ENCODE measurements at places on chromosomes 7 and 10.

DNA sequence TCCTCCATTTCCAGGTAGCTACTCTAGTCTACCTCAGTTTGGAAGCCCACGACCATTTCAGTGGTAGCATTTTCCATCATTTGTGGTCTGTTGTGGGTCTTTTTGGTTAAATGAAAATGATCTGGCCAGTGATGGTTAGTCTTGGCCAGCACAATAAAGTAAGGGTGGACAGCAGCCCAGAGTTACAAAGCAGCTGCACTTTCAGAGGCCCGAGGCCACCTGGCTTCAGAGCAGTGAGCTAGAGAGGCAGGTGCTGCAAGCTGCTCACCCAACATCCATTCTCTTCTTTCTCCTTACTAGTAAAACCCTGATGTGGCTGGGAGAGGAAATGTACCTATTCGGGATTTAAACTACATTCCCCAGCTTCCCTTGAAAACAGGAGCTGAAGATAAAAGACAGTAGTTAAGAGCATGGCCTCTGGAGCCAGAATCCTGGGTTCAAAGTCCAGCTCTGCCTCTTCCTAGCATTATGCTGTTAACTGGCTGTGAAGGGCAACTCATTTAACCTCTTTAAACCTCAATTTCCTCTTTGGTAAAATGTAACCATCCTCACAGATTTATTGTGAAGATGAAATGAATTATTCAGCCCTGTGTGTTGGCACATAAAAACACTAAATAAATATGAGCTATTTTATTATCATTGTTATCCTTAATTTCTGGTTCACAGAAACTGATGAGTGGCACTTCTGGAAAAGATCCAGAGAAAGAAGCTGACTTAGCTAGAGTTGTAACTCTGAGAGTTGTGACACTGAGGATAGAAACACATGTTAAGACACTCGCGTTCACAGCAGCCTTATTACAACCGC, 517.4 kb downstream of the PARD3 start:
- no peak for DNase-seq

GRCh38 chr7:149770728-149771636, 2.4 kb downstream of the ZNF467 start:
- no peak for DNase-seq

GRCh38 chr10:112279433-112279832, 3.8 kb upstream of the TECTB start:
- no peak for DNase-seq

DNA sequence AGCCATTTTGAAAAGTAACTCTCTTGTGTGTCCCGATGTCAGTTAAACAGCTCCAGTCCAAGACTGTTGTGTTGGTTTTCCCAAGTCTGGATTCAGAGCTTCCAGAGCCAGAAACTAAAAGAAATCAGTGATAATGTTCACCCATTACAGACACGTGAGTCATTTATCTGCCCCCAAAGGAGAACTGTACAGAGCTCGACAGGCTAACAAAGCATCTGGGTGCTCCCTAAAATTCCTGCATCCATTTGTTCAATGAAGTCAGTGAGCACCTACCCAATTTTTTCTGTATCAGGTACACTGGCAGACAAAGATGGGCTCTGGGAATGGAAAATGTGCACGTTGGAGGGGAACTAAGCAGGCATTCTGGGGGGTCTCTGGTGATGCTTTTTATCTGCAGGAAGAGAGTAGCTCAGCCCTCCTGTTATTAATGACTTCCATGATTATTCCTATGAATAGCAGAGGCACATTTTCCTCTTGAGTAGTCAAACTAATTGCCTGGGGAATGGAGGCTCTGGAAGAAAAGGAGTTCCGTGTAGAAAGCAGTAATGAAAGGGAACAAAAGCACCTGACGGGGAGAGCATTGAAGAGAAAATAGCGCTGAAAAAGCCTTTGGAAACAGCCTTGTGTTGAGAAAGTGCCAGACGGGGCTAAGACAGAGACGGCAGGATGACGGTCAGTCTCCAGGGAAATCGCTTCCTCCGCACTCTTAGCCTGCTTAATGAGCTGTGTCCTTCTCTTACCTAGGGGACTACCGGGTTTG, 75.3 kb downstream of the GAD2 start:
- no peak for DNase-seq

DNA sequence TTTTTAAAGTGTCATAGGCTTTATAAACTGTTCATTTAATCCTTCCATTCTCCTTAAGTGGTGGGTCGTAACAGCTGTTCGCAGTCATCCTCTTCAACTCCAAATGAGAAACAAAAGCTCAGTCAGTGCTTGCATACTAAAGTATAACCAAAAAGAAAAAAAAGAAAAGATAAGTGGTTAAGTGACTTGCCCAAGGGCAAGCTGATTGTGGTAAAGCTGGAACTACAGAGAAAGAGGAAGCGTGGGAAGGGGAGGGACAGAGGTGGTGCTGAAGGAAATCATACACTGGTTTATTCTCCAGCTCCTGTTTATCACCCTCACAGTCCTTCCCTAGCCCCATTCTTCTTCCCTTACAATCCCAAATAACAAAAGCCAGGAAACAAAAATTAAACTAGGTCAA, 29.6 kb downstream of the IDE start:
- DNase-seq, result no peak

DNA sequence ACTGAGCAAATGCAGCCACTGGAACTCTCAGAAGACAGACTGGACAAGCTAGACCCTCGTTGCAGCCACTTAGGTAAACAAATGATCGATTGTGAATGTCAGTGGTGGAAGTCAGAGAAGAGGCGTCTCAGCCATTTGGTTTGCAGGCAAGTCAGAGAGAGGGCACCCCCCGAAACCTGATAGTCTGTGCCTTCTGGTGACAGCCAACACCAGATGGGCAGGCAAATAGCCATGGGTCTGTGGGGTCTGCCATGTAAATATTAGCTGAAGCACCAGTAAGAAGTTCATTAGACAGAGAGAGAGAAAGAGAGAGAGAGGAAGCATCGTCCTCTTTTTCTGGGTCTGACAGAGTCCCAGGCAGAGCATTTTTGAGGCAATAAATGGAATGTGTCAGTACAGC, 5.4 kb downstream of the PPP1R17 start:
- DNase-seq, result no peak

GRCh38 chr7:4629287-4629895, 52.7 kb upstream of the FOXK1 start:
- DNase-seq, result no peak

DNA sequence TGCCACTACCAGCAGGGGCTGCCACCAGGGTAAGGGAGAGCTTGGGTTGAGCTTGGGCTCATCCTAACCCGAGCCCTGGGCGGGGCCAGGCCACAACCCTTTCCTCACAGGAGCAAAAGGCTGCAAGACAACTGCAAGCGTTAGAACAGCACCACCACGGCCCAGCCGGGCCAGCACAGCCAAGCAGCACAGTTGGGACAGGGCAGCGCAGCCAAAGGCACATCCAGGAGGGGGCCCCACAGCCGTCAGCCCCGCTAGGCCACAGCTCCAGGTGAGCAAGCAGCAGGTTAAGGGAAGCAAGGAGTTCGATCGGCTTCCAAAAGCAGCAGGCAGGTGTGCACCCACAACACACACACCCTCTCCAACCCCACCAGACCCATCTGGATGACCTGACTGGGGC, 7.0 kb upstream of the NDST2 start:
- no peak for DNase-seq

- DNase-seq, result no peak
Observed at GRCh38 chr10:71754562-71754961, 18.8 kb downstream of the VSIR start.

DNA sequence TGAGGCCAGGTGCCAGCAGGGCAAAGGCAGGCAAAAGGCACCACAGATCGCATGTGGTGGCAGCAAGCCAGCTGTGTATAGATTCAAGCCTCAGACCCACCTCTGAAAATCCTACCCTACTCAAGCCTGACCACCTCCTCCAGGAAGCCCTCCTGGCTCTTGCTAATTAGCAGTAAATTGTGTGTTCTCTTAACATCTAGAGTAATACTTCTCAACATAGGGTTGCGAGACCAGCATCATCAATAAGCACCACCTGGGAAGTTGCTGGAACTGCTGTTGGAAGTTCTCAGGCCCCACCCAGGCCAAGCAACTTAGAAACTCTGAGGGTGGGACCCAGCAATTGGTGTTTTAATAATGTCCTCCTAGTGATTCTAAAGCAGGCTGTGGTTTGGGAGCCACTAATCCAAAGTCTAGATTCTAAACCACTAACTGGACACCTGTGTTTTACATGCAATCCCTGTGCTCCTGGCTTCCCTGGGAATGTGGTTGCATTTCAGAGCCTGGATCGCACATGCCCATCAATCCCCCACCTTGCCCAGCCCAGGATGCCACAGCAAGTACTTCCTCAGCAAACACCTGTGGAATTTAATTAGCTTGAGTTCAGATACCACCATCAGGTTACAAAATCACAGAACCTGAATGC, 46.2 kb downstream of the KCNMA1 start:
- DNase-seq, result no peak

DNA sequence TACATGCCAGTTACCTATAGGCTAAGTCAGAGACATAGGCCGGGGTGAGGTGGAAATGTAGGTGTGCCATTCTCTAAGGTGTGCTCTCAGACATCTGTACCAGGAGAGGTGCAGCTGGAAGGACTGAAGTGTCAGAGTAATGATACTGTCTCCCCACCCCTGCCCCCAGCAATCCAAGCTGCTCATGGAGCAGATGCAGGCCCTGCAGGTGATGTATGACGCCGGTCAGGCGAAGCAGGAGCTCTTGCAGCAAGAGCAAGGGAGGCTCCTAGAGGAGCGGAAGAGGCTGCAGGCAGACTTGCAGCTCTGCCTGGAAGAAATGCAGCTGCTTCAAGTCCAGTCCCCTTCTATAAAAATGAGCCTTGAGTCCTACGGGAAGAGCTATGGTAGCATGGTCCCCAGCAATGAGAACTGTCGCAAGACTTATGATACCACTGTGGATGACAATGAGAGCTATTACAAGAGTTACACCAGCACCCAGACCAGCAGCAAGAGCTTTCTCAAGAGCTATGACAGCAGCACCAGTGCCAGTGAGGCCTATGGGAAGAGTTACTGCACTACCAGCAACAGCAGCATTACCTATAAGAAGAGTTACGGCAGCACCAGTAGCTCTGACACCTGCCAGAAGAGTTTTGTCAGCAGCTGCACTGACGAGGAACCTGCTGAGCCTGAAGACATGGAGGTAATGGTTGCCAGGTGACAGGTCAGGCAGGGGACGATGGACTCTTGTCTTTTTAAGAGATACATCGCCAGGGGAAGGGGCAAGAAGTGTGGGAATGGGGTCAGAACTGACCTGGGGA, 18.4 kb upstream of the FLNC start:
- no peak for DNase-seq

DNA sequence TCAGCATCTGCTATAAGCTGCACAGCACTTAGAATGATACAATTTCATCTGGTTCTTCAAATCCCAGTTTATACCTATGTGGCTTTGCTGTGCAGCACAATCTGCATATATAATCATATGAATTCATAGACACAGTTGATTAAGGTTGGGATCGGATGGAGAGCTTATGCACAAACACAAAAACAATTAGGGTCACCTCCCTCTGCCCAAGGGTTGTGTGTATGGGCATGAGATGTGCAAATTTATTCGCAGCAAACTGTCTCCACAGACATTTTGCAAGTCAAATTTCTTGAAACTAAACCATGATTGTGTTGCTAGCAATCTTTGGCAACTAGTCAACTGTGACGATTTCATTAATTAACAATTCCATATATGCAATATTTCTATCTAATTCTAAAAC, 955.7 kb downstream of the SORCS3 start:
- DNase-seq, result no peak

- DNase-seq, result no peak
Observed at GRCh38 chr7:119271147-119271779, 1001.7 kb upstream of the KCND2 start.

DNA sequence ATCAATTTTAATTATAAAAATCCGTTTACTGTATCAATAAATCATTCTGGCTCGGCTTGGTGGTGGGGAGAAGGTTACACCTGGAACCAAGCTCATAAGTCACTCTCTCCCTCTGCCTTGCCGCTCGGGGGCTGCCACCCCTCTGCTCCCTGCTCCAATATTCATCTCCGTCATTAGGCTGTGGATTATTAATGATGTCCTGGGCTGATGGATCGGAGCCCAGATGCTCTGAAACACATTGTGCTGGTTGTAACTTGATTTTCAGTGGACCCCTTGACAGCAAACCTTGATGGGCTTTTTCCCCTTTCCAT, 314.2 kb downstream of the PLXNA4 start:
- no peak for DNase-seq

DNA sequence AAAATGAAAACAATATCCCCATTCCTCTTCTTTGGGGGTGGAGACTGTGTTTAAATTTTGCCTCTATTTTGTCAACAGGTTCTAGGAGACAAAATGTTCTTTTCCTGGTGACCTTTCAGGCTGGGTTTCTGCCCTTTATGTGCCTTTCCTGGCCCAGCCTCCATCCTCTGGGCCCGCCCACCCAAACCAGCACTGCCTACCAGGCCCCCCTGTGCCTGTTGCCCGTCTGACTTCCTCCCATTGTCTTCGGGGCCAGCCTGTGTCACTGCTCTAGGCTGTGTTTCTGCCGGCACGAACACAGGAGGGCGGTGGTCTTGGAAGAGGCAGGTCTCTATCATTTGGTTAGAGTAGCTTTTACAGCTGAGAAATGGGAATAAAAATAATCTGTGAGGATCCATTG, 13.9 kb downstream of the TSPAN14 start:
- no peak for DNase-seq

- DNase-seq, result no peak
Observed at GRCh38 chr7:70312336-70312735, 714.1 kb downstream of the AUTS2 start.

GRCh38 chr7:158264881-158265742, 322.5 kb downstream of the PTPRN2 start:
- DNase-seq, result no peak

DNA sequence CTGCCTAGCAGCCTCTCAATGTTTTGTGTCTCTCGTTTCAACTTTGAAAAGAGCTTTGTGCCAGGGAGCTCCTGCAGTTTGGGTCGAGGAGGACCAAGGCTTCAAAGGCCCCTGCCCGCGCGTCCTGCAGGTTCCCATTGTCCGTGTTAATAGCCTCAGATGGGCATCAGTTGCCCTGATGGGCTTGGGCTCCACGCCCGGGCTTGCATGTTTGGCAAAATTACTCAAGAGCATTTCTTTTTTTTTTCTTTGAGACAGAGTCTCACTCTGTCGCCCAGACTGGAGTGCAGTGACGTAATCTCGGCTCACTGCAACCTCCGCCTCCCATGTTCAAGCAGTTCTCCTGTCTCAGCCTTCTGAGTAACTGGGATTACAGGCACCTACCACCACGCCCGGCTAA, 636.6 kb downstream of the SDK1 start:
- no peak for DNase-seq

DNA sequence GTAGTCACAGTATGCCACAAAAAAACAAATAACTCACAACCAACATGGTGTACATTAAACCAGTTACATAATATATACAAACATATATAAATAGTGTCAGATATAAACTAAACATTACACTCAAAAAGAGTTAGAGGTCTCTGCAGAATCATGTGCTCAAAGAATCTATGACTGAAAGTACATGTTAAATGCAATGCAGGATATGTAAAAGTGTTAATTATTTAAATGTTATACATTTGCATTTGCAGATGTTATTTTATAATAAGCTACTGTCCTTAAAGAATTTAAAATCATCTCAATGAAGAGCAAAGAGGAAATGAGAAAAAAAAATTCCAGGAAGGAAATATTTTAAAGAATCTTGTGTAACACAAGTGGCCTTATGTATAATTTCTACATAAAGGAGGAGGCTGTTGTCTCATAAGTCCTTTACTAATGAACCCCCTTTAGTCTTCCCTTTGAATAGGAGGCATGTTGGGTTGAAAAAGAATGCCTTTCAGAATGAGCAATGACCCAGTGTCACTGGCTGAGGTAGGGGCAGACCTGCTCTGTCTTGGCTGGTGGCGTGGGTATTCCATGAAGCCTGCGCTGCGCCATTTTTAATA, 148.9 kb downstream of the ITGA8 start:
- no peak for DNase-seq

- DNase-seq, result no peak
Observed at GRCh38 chr10:77410523-77410922, 227.1 kb downstream of the KCNMA1 start.

Measured in GM13976 (cell line).